Stimulated activated CD8-positive, alpha-beta memory T cell treated with anti-CD3 and anti-CD28 coated beads, Interleukin-4, amount 100 ng/mL, for 1 hour (primary cell): ENCODE measurements at places on chromosomes 7 and 10.
A peak's percentile ranks its signal among the peaks of the same experiment; 100 is the strongest.

DNA sequence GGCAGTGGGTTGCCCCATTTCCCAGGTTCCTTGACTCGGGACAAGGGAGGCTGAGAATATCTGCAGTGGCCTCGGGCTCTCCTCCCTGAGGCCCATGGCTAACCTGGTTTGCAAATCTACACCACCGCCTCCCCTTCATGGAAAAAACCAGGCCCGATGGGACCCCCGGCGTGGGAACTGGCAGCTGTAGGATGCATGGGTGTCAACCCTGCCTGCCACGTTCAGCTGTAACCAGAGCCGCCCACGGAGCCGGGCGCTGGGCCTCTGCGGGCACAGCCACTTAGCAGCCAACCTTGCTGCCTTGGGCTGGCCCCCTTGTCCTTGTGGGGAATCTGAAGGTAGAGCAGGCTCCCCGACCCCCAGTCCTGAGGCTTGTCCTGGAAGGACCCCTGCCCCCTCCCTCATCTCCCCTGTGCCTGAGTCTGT is 1.6 kb downstream of the PWWP2B start:
- DNase-seq = no peak

DNA sequence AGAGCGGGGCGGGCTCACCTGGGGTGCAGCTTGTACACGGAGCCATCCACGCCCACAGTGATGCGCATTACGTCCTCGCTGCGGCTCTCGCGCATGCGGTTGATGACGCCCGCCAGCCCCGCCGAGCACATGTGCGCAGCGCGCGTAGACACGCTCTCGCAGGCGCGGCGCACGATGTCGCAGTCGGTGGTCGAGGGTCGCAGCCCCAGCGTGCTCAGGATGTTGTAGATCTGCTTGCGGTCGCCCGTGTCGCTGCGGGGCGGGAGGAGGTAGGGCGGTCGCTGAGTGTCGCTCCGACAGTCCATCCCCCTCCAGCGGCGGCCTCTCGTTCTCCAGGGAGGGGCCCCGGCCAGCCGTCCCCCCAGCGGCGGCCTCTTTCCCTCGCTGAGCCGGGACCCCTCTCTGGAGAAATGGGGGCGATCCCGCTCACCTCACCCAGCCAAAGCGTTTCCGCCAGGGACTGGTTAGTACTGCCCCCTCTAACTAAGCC is 4.4 kb upstream of the MYL7 start:
- DNase-seq = no peak

DNA sequence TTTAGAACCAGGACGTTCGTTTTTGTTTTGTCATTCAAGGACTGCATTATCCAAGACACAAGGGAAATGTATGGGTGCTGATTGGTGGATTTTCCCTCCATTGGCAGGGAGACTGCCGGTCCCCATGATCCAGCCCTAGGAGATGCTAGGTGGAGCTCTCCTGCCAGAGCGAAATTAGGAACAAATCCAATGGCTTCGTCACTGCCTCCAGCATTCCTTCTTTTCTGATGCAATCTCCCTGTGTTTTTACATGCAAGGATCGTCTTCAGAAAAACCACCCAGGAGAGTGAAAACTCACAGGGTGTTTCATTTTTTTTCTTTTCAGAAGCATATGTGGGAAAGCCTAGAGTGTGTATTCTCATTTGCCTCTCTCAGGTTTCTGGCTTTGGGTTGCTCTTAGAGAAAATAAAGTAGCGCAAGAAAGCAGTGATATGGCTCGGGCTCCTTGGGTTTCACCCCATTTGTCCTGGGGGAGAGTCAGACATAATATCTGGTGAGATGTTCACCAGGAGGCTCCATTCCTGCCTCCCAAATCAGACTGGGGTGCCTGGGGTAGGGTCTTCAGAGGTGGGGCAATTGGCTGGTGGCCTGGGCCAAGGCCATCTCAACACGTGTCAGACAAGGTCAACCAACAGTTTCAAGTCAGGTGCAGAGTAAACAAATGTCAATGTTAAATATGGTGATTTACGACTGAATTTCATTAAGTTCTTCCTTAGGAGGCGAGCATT is 450.9 kb upstream of the MKI67 start:
- no peak for DNase-seq

- no peak for DNase-seq
Observed at GRCh38 chr7:17139081-17139480, 159.4 kb upstream of the AHR start.

DNA sequence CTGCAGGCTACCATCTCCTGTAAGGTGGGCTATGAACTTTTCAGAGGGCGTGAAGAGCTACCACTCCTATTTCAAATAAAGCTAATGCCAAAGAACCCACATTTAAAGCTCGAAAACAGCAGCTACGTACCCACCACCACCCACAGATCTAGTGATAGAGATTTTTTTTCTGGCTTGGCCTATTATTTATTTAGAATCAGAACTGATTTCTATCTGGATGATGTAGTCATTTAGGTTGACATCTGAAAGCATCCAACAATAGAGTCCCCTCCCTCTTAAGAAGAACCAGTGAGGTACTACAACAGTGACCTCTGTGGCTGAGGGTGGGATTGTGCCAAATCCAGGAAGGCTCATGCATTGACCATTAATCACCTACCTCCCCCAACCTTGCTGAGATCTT is 113.8 kb upstream of the ADO start:
- no peak for DNase-seq

GRCh38 chr10:18719811-18720210 is 60.6 kb downstream of the ARL5B start:
- DNase-seq = no peak

DNA sequence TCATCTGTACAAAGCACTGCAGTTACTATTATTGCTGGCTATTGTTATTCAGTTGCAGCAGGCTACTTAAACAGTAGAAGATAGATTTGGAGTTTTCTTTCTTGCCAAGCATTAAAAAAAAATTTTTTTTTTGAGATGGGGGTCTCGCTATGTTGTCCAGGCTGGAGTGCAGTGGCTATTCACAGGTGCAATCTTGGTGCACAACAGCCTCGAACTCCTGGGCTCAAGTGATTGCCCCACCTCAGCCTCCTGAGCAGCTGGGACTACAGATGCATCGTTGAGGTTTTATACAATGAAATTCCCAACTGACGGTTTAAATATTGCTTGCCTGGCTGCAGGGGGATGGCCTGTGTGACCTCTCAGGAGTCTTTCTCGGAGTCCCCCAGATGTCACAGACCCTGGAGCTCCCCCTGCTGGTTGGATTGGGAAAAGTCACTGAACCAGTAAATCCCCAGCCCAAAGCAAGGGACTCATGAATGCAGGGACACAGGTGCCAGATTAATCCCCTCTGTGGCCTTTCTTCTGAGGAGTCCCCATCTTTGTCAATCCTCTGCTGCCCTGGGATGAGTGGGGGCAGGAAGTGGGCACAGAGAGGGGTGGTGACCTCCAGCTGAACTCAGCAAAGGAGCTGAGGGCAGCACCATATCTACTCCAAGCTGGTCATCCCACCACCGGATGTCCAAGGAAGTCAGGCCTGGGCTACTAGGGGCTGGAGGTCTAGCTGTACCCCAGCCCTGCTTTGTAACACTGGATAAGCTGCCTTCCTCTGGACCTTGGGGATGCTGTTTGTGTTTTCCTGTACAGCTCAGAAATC is 149.6 kb downstream of the C10orf105 start:
- peak; percentile 70 for DNase-seq
